ENCODE measurements at places on chromosomes 12 and 14. TPM values are rescaled to one million over a fixed set of nuclear protein-coding genes. Genes with fewer than 3 reads are reported as not detected.

GRCh38 chr12:129641926-129642325, 261.9 kb downstream of the TMEM132D start:
- no peak for DNase-seq

DNA sequence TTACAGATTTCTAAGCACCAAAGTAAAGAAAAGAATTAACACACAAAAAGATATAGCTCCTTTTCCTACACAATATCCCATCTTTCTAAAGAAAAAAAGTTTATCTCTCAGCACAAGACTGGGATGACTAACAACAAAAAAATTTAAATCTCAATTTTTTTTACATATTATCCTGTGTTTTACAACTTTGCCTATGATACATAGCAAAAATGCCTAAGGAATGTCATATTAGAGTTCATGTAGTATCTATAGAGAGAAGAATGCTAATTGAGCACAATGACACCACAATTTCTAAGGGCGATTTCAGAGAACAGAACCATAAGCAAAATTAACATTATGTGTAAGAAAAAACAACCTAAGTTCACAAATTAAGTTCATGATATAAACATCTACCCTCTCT, 16.3 kb downstream of the C2CD5 start:
- no peak for DNase-seq

- no peak for DNase-seq
Measured at GRCh38 chr12:45191239-45191638, 24.7 kb upstream of the ANO6 start.

Gene GPR84
- 1.7 TPM for total RNA-seq

Gene CPNE6
- total RNA-seq, result 0.14 TPM

Measured in mucosa of descending colon (tissue), 3 donors.